SJCRH30 (cell line): ENCODE measurements at places on chromosomes 2 and 18. TPM values are rescaled to one million over a fixed set of nuclear protein-coding genes. Genes with fewer than 3 reads are reported as not detected.

GRCh38 chr18:34821669-34822210 lies 111.6 kb downstream of the DTNA start:
- no peak overlapping the region for H3K4me3 ChIP-seq
- H3K4me1 ChIP-seq, result no peaks in the 10 kb centered on the region
- H3K36me3 ChIP-seq, result no peaks in the 10 kb centered on the region
- no peak overlapping the region for H3K27ac ChIP-seq
- peak; percentile 28 for DNase-seq

DNA sequence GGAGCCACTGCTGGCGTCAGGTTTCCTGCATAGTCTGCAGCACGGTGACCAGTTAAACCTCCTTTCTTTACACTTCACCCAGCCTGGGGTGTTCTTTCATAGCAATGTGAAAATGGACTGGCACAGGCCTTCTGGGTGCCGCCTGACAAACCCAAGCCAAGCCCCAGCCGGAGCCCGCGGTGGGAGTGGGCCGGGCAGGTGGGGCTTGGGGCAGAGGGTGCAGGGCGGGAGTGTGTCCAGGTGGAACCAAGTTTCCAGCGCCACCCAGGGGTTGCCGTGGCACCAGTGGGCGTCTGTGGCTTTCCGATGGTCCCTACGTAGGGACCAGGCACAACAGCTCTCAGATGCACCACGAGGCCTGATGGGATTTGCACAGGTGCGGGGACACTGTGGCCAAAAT lies 75.8 kb downstream of the RTP5 start:
- H3K4me1 ChIP-seq, result no peaks in the 10 kb centered on the region
- no peak overlapping the region for H3K27ac ChIP-seq
- H3K27me3 ChIP-seq, result no peaks in the 10 kb centered on the region

GRCh38 chr2:203824603-203825002 lies 43.0 kb upstream of the CTLA4 start:
- no peaks in the 10 kb centered on the region for H3K36me3 ChIP-seq
- DNase-seq, result no peak
- no peaks in the 10 kb centered on the region for H3K4me1 ChIP-seq
- H3K27ac ChIP-seq, result no peak overlapping the region

DNA sequence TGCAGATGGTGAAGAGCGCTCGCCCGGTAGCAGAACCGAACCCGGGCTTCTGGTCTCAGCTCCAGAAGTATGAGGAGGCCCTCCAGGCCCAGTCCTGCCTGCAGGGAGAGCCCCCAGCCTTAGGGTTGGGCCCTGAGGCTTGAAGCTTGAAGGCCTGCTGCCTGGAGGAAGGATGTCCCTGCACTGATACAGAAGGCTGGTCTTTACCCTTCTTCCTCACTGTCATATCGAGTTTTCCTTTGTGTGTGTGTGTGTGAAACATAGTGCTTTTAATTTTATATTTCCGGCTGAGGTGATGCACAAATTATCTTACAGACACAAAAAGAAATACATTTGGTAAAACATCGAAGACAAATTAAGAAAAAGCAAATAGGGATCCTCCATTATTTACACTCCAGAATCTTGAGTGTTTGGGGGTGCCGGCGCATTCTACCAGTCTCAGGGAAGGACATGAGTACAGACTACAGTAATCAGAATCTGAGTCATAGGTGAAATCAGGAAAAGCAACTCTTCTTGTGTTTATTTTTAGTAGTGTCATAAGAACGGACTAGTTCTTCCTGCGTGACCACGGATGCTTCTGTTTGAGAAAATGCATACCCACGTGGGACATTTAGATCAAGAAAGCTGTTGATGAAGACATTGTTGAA lies 1.3 kb downstream of the DUSP28 start:
- no peak for DNase-seq
- H3K4me1 ChIP-seq, result peaks cover 15% of the 10 kb centered on the region
- H3K4me3 ChIP-seq, result peak overlapping the region; percentile 87
- no peaks in the 10 kb centered on the region for H3K27me3 ChIP-seq
- peak overlapping the region; percentile 95; the same call in 1 of the 2 replicates for H3K27ac ChIP-seq

The IL36G gene
- total RNA-seq, result not detected in 2 replicates

DNA sequence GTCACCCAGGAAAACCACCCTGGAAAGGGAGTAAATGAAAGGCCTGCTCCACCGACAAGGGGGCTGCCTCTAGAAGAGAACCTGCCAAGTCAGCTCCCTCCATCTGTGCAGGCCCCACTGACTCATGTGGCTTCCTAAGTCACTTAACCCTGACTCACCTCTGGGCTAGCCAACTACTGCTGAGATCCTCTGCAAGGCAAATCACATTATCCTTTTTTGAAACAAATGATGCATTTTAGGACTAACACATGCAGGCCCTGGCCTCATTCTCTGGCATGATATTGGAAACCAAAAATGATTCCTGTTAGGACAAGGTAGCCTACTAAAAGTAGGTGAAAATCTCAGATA lies 474.6 kb downstream of the EPHA4 start:
- peak overlapping the region; percentile 84 for H3K27ac ChIP-seq
- no peak overlapping the region for H3K4me3 ChIP-seq

DNA sequence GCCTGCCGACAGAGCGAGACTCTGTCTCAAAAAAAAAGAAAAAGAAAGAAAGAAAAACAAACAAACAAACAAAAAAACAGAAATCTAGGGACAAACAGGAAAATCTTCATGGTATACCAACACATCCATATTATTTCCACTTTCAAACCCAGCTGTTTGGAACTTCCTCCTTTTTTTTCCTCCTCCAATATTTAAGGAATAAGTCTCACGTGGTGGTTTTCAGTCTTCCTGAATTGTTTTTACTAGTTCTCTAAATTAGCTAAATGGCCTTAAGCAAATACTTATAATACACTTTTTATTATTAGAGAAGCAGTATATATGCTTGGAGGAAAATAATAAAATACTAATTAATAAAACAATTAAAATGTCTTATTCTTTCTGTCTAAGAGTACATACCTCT lies 48.7 kb upstream of the GLS start:
- H3K27me3 ChIP-seq, result no peaks in the 10 kb centered on the region
- no peaks in the 10 kb centered on the region for H3K36me3 ChIP-seq
- no peak overlapping the region for H3K27ac ChIP-seq
- no peak for DNase-seq
- H3K4me1 ChIP-seq, result peaks cover 20% of the 10 kb centered on the region
- no peak overlapping the region for H3K4me3 ChIP-seq

The C2orf81 gene
- total RNA-seq, result 0.43 and 0.48 TPM in 2 replicates

- no peaks in the 10 kb centered on the region for H3K27me3 ChIP-seq
- H3K36me3 ChIP-seq, result no peaks in the 10 kb centered on the region
- peaks cover 7% of the 10 kb centered on the region for H3K4me1 ChIP-seq
- H3K4me3 ChIP-seq, result no peak overlapping the region
Measured at GRCh38 chr2:241458687-241459086, 49.7 kb downstream of the STK25 start.

DNA sequence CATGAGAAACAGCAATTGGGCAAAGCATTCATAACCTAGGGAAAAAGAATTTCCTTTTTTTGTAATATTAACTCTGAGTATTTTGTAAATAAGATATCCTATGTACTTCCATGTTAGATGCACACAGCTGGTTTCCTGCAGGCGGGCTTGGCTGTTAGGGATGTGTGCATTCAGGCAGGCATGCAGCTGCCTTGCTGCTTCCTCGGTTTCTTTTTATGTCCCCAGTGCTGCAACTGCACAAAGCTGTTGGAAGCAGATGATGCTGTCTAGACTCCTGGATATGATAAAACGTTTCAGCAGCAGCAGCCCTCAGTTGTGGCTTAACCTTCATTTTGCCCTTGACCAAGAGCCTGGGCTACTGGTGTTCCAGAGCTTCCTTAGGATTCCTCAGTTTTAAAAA lies 89.4 kb upstream of the EML6 start:
- no peak overlapping the region for H3K4me3 ChIP-seq
- no peak for DNase-seq
- no peaks in the 10 kb centered on the region for H3K4me1 ChIP-seq
- H3K36me3 ChIP-seq, result peaks cover 74% of the 10 kb centered on the region

The NEB gene
- total RNA-seq, result 64.0 and 74.9 TPM in 2 replicates

DNA sequence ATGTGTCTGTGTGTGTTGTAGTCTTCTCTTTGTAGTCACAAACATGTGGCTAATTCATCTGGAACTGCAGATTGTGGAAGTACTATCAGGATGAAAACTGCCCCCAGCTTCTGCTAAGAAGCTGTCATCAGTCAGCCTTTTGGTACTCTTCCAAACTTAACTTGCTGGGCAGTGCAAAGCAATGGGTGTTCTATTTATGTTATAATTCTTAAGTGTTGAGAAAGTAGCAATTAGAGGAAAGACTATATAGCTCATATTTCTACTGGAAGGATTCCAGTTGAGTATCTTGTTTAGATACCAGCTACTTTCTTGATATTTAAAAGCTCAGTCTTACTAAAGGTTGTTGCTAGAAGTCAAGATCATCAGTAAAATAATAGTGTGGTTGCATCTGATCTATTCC lies 52.1 kb downstream of the SLC38A11 start:
- no peaks in the 10 kb centered on the region for H3K27me3 ChIP-seq
- H3K4me1 ChIP-seq, result peaks cover 26% of the 10 kb centered on the region
- H3K36me3 ChIP-seq, result no peaks in the 10 kb centered on the region

GRCh38 chr18:67183398-67183797 lies 333.1 kb downstream of the DSEL start:
- no peak overlapping the region for H3K27ac ChIP-seq
- H3K4me3 ChIP-seq, result no peak overlapping the region

The CCDC141 gene
- 5.3 and 5.5 TPM in 2 replicates for total RNA-seq

The ZC3H15 gene
- total RNA-seq, result 303 and 335 TPM in 2 replicates

DNA sequence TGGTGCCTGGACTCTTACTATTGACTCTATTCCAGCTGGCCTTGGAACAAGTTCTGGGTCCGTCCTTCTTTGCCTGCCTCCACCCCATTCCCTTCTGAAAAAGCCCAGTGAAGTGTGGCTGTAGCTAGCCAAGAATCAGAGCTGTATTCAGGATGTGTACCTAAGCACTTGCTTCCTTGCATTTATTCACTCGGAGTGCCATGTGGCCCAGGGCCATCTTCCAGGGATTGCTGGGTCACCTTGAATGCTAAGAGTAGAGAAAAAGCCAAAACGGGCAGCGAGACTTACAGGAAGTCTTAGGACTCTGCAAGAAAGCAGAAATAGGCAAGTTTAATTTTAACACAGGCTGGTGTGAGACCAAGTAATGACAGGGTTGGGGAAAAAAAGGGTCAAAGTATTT lies 4.1 kb downstream of the ITGA6 start:
- H3K36me3 ChIP-seq, result no peaks in the 10 kb centered on the region
- no peak for DNase-seq
- H3K4me1 ChIP-seq, result peaks cover 18% of the 10 kb centered on the region
- H3K27me3 ChIP-seq, result no peaks in the 10 kb centered on the region

DNA sequence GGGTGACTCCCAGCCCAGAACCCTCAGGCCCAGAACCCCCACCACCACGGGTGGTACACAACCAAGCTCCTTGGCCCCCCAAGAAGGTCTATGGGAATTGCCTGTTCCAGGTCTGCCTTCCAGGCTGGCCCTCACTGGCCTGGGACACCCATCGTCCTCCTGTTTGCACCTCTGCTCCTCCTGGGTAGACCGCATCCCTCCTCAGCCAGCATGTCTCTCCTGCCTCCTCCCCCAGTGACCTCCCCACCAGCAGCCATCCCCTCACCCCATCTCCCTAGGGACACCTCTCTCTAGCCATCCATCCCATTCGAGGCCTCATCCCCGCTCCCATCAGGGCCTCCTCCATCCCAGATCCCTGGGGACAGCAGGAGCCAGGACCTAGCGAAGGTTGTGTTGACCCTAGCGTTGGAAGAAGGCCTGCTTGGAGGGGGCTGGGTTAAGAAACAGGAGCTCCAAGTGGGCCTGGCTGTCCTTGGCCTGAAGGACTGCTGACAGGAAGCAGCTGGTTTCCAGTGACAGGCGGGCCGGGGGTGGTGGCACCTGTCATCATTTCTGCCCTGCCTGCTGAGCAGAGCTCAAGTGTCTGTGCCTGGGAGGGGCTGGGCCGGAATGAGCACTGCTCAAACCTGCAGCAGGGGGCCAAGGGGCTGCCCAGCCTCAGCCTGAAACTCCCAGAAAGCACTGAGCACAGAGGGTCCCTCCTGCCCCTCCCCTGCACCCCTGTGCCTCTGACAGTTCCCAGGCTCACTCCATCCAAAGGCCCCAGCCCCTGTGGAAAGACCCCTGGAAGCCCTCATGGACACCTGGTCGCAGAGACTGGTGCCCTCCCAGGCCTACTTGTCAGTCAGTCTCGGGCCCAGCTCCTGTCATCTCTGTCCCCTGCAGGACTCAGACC lies 96.0 kb upstream of the OTOS start:
- no peaks in the 10 kb centered on the region for H3K36me3 ChIP-seq
- H3K4me3 ChIP-seq, result no peak overlapping the region
- peaks cover 39% of the 10 kb centered on the region for H3K4me1 ChIP-seq
- no peaks in the 10 kb centered on the region for H3K27me3 ChIP-seq

DNA sequence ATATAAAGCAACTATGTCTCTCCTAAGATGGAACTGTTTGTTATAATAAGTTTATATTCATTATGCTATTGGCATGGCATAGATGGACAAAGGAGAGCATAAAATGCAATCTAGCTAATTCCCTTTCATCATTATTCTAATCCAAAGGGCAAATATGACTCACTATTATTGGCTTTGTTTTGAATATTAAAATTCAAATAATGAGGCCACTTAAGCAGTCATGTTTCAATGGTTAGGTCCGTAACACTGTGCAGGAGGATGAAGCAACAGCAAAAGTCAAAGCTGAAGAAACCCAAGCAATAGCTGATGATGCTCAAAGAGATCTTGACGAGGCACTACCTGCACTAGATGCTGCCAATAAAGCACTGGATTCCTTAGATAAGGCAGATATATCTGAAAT lies 177.1 kb downstream of the TRABD2A start:
- H3K27me3 ChIP-seq, result no peaks in the 10 kb centered on the region
- no peak overlapping the region for H3K4me3 ChIP-seq
- DNase-seq, result no peak
- H3K27ac ChIP-seq, result no peak overlapping the region

The PRSS56 gene
- total RNA-seq, result 0.38 and 0.48 TPM in 2 replicates

DNA sequence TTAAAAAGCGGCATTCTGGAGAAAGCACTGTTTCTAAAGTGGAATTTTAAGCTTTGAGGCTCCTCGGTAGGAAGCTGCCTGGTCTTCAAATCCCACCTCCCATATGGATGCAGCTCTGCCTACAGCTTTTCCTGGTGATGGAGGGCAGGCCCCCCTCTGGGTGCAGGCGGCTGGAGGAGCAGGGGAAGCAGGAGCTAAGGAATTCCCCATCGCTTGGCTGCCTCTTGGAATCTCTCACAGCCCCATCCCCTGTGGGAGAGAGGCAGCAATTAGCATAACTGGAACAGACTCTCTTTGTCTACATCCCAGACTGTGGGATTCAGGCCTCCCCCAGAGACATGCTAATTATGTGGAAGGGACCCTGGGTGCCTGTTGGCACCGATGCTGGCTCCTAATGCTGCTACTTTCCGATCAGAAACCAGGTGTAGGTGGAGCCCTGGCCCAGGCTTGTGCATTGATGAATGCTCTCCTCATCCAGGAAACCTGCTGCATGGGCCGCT lies 51.3 kb downstream of the LIPG start:
- DNase-seq, result peak; percentile 81
- H3K4me3 ChIP-seq, result no peak overlapping the region
- H3K27me3 ChIP-seq, result no peaks in the 10 kb centered on the region
- H3K4me1 ChIP-seq, result peaks cover 27% of the 10 kb centered on the region
- no peaks in the 10 kb centered on the region for H3K36me3 ChIP-seq

GRCh38 chr2:82781176-82781915 lies 1677.7 kb downstream of the SUCLG1 start:
- H3K27me3 ChIP-seq, result no peaks in the 10 kb centered on the region
- H3K4me1 ChIP-seq, result no peaks in the 10 kb centered on the region
- no peak overlapping the region for H3K4me3 ChIP-seq
- H3K36me3 ChIP-seq, result no peaks in the 10 kb centered on the region
